ENCODE measurements at places on chromosomes 7 and 10.

- no peak for DNase-seq
Measured at GRCh38 chr10:93459466-93459865, 22.7 kb downstream of the MYOF start.

- DNase-seq = no peak
Measured at GRCh38 chr10:89813546-89813945, 112.2 kb downstream of the KIF20B start.

- DNase-seq = no peak
Measured at GRCh38 chr10:112349521-112350085, 24.3 kb upstream of the ACSL5 start.

DNA sequence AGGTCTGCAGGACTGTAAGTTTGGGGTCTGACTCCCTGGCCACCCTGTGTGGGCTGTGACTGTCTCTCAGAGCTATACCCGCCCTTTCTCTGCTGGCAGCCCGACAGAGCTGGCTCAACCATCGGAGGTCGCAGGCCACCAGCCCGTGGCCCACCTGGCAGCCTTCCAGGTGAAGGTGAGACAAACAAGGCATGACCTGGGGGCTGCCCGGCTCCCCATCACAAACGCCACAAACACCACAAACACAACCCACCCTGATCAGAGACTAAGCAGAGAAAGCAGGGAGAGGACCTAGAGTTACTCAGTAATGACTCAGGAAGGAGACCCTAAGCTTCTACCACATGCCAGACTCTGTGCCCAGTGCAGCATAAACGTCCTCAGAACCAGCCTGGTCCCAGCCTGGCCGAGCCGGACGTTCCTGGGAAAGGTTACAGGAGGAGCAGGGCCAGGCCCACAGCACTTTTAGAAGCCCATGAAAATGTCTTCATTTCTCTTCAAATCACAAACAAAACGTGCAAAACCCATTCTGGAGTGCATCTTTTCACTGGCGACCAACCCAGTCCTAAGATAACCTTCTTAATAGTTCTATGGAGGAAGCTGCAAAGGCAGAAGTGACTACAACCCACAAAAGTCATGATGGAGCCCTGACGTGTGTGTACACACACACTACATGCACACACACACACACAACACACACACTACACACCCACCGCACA, 66.8 kb downstream of the MKI67 start:
- no peak for DNase-seq

GRCh38 chr7:15801041-15801440, 114.6 kb upstream of the MEOX2 start:
- no peak for DNase-seq

GRCh38 chr10:69948261-69948660, 104.4 kb upstream of the MACROH2A2 start:
- DNase-seq = no peak

Measured in CD4-positive, alpha-beta T cell treated with Interleukin-10 for 1 hour (primary cell).